ENCODE measurements at places on chromosomes 5 and 9. TPM values are rescaled to one million over a fixed set of nuclear protein-coding genes. Genes with fewer than 3 reads are reported as not detected.

The ZFP37 gene
- 0.09 TPM for polyA plus RNA-seq

The PCDHGB7 gene
- not detected for polyA plus RNA-seq

The MEGF9 gene
- 3.5 TPM for polyA plus RNA-seq

The CD74 gene
- 1.9 TPM for polyA plus RNA-seq

The PCDHGB2 gene
- polyA plus RNA-seq = 0.29 TPM

The OR13J1 gene
- not detected for polyA plus RNA-seq

The STK32A gene
- not detected for polyA plus RNA-seq

The PCDHA1 gene
- polyA plus RNA-seq = not detected

The SLC34A3 gene
- not detected for polyA plus RNA-seq

The ABHD17B gene
- polyA plus RNA-seq = 10.4 TPM

The TOMM5 gene
- 636 TPM for polyA plus RNA-seq

The ATP10B gene
- polyA plus RNA-seq = not detected

The SPATA31D4 gene
- polyA plus RNA-seq = not detected

The KIAA0825 gene
- 0.05 TPM for polyA plus RNA-seq

The KLF4 gene
- 0.09 TPM for polyA plus RNA-seq

The DMRT2 gene
- not detected for polyA plus RNA-seq

The ADAMTSL1 gene
- not detected for polyA plus RNA-seq

The CDX1 gene
- not detected for polyA plus RNA-seq

The CYLC2 gene
- not detected for polyA plus RNA-seq

The SEMA6A gene
- not detected for polyA plus RNA-seq

The DNAJC25 gene
- 8.4 TPM for polyA plus RNA-seq

The IRX1 gene
- polyA plus RNA-seq = not detected

The RETREG1 gene
- not detected for polyA plus RNA-seq

The HBEGF gene
- 0.62 TPM for polyA plus RNA-seq

The PPP2R2B gene
- polyA plus RNA-seq = not detected

The PDE8B gene
- polyA plus RNA-seq = not detected

All from K562 (cell line).